Mesenteric fat pad (tissue), 1 donor: ENCODE measurements at places on chromosomes 11 and 22.
A peak's percentile ranks its signal among the peaks of the same experiment; 100 is the strongest.

DNA sequence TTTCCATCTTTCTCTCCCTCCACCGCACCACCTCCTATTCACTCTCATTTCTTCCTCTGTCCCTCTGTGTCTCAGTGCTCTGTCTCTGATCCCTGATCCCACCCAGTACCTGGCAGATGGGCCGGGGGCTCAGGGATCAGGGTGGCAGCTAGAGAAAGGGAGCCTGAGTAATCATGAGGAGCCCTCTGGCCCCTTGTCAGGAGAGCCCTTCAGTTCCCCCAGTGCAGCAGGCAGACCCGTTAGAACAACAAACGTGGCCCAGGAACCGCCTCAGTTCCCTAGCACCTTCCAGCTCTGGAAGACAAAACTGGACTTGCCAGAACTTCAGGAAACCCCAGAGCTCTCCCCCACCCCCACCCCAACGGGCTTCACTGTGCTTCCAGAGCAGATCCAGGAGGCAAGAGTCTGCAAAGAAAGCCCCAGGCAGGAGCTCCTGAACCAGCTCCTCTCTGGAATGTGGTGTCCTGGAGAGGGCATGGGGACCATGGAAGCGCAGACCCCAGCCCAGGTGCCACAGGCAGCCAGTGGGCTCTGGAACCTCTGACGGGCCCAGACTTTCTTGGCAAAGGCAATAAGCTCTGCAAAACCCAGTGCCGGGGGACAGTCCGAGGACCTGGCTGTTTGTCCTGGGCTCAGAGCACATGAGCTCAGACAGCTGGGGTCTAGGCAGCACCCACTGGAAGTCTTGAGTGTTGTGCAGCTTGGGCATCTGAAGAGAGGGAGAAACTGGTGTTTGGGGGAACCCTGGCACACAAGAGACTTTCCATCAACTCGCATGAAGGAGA lies 43.2 kb downstream of the LMO1 start:
- DNase-seq, result no peak

GRCh38 chr11:38448284-38448683 lies 1850.2 kb upstream of the RAG2 start:
- no peak for DNase-seq

GRCh38 chr11:64181506-64182411 lies 4.2 kb upstream of the STIP1 start:
- peak; percentile 95 for DNase-seq

DNA sequence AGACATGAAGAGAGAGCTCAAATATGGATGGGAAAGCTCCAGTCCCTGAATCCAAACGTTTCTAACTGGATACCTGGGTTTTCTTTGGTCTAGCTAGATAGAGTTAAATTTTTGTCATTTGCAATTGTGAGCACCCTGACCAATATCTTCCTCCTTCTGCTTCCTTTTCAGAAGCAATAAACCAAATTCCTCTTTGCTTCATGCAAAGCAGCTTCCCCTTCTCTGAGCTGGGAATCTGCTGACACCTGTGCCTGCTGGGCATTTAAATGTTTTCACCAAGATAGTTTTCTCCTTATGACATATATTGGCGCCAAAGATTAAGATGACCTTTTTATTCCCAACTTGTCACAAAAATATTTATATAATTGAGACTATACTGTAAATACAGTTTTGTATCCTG lies 27.9 kb upstream of the PAK1 start:
- no peak for DNase-seq

- DNase-seq, result no peak
Observed at GRCh38 chr22:36323182-36323854, 64.4 kb downstream of the MYH9 start.

DNA sequence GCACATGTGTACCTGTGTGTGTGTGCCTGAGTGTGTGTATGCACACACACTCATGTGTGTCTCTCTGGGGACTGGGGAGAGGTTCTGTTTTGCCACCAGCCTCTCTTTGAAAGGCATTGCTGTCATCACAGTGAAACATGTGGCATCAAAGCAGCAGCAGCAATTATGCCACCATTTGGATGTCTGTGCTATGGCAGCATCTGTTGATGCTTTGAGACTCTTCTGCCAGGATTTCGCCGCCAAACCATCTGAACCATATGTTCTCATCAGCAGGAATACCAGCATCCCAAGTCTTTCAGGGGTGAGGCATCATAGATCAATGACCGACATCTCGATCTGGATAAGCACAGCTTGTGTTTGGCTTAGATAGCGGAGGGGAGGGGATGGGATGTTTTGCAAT lies 168.6 kb downstream of the FAT3 start:
- no peak for DNase-seq

- DNase-seq, result peak; percentile 99
Observed at GRCh38 chr22:38755911-38756532, at the start of gene SUN2. SUN2 (minus strand) TSS chr22:38755998; CDS start chr22:38752628, 3,370 bp downstream.

DNA sequence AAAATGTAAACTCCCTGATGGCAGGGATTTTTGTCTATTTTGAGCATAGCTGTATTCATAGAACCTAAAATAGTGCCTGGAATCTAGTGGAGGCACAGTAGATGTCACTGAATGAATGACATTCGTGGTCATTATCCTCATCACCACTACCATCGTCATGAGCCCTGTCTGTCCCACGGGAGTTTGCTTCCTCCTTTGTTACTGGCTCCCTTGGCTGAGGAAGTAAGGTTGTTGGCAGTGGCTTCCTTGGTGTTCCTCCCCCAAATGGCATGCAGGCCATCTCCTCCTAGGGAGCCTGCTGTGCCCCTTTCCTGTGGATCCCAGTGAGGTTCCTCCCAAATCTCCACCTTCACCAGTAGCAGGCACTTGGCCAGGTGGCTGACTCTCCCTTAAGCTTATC lies 183.0 kb downstream of the CEP164 start:
- no peak for DNase-seq

- no peak for DNase-seq
Observed at GRCh38 chr11:6427516-6427915, 8.6 kb upstream of the APBB1 start.

GRCh38 chr22:49243965-49244364 lies 583.7 kb downstream of the BRD1 start:
- peak; percentile 75 for DNase-seq
